Heart left ventricle (tissue), 16 donors: ENCODE measurements at places on chromosomes 7 and 10. TPM values are rescaled to one million over a fixed set of nuclear protein-coding genes. Genes with fewer than 3 reads are reported as not detected.

Gene SEMA3D
- total RNA-seq = 0.72 TPM

Gene AGBL3
- total RNA-seq = 0.40 TPM

Gene PRSS37
- not detected for total RNA-seq

GRCh38 chr7:116443101-116443523 lies 56.4 kb upstream of the CAV2 start:
- no peak for DNase-seq

GRCh38 chr10:132631338-132631735 lies 93.8 kb downstream of the INPP5A start:
- peak; percentile 85 for DNase-seq

DNA sequence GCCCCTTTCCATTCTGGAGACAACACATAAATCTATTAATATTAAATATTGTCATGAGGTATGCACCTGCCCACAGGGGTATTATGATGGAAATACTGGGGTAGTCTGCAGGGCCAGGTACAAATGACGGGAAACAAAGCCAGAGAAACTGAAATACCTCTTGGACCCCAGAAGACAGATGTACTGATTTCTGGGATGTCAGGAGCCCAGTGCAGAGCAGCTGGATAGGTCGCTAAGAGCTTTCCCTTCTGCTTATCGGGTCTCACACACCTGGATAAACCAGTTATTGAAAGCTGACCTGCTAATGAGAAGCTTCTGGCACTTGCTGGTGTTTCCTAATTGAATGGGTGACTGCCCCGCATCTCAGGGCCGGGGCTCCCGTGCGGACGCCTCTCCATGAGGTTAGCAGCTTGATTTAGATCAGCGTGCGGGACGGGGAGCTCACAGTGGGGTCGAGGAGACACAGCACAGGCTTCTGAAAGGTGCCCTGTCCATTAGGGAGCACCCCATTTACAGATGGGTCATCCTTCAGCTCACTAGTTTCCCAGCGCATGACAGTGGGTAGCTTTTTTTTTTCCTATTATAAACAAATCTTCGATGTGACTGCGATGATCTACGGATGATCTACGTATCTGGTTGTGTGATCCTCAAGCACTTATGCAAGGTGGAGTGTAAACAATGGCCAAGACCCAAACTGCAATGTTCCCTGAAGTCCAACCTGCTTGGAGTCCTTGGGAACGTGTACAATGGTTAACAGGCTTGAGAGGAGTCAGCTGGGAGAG lies 1.5 kb upstream of the INSIG1 start:
- DNase-seq = no peak

- DNase-seq = no peak
These were observed 1.6 kb downstream of the TIAL1 start for GRCh38 chr10:119595134-119595675.

- DNase-seq = no peak
These were observed 327.4 kb downstream of the SORCS1 start for GRCh38 chr10:106836933-106837663.

- no peak for DNase-seq
These were observed 41.9 kb downstream of the CAMK1D start for GRCh38 chr10:12391206-12391605.

- DNase-seq = no peak
These were observed 56.1 kb downstream of the ATAD1 start for GRCh38 chr10:87761892-87762291.

DNA sequence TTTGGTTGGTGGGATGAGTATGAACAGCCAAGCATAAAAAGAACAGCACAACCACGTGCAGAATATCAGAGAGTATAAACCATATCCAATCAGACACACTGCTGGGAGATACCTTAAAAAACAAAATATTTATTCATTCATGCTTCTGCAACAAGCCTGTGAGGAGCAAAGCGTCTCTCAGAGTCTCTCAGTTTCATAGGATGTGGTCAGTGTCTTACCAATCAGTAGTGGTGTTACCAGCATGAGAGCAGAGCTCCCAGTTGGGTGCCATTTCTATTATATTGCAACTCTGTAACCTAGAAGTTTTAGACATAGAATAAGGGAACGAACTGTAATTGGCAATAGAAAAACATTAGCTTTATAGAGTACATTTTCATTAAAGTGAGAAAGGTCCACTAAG lies 445.9 kb upstream of the LRRN3 start:
- no peak for DNase-seq
